HT1080 (cell line): ENCODE measurements at places on chromosomes 1 and 21.

DNA sequence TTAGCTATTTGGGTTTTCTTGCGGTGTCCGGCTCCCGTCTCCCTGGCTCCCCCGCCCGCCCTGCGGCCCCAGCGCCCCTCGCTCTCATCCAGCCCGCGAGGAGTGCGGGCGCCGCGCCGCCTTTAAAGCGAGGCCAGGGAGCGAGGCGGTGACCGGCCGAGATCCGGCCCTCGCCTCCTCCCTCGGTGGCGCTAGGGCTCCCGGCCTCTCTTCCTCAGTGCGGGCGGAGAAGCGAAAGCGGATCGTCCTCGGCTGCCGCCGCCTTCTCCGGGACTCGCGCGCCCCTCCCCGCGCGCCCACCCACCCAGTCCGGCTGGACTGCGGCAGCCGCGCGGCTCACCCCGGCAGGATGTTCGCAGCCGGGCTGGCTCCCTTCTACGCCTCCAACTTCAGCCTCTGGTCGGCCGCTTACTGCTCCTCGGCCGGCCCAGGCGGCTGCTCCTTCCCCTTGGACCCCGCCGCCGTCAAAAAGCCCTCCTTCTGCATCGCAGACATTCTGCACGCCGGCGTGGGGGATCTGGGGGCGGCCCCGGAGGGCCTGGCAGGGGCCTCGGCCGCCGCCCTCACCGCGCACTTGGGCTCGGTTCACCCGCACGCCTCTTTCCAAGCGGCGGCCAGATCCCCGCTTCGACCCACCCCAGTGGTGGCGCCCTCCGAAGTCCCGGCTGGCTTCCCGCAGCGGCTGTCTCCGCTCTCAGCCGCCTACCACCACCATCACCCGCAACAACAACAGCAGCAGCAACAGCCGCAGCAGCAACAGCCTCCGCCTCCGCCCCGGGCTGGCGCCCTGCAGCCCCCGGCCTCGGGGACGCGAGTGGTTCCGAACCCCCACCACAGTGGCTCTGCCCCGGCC, 492 bp downstream of the HLX start:
- DNase-seq = peak; percentile 45

- no peak for DNase-seq
Measured at GRCh38 chr1:110731529-110731928, 56.8 kb upstream of the KCNA3 start.

GRCh38 chr1:101148980-101149379, 87.8 kb upstream of the S1PR1 start:
- no peak for DNase-seq

DNA sequence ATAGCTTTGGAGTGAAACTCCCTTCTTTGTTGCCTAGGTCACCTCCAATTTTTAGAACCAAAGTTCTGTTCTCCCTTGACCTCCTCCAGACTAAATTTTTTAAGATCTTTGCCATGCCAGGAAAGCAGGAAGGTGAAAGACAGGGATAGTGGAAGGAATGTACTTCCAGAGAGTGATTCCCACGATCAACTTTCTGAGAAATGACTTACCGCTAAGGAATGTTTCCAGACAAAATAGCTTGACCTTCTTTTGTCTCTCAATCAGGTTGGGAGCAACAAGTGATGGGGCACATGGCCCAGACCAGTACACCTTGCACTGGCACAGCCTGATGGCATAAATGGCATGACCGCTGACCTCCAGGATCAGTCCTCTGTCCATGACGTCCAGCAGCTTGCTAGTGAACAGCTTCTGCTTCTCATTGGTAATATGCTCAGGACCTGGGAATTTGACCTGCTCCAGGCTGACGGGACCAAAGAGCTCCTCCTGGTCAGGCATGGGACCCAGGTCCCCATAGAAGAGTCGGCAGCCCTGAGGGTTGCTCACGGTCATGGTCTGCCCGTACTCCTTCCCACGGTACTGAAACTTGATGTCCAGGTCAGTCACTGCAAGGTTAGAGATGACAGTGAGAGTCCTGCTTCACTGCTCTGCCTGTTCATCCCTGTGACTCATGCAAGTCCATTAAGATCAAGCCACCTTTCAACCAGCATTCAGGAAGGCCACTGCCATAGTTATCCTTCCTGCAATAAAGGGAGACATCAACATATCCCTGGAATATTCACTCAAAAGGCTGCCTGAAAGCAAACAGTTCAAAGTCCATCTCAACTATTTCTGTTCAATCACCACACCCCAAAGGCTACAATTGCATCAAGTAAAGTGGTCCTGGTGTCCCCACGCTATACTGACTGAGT, 6.2 kb upstream of the C1orf74 start:
- DNase-seq = peak; percentile 76

GRCh38 chr1:19203440-19203839, 6.6 kb downstream of the UBR4 start:
- peak; percentile 75 for DNase-seq

GRCh38 chr1:36342426-36343185, 19.2 kb upstream of the EVA1B start:
- DNase-seq = peak; percentile 96

GRCh38 chr1:14347186-14347585, 251.3 kb upstream of the KAZN start:
- DNase-seq = no peak

- no peak for DNase-seq
Measured at GRCh38 chr1:211332036-211332616, 5.5 kb downstream of the TRAF5 start.

DNA sequence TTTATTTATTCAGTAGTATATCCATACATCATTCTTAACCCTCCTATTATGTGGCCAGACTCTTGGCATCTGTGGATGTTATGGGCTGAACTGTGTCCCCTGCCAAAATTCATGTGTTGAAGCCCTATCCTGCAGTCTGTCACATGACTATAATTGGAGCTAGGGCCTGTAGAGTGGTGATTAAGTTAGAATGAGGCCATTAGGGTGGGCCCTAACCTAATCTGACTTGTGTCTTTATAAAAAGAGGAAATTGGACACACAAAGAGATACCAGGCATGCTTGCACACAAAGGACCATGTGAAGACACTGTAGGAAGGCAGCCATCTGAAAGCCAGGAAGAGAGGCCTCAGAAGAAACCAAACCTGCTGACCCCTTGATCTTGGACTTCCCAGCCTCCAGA, 6.6 kb downstream of the ZMYND12 start:
- no peak for DNase-seq

- DNase-seq = peak; percentile 90
Measured at GRCh38 chr1:25182629-25183028, 49.7 kb downstream of the SYF2 start.

DNA sequence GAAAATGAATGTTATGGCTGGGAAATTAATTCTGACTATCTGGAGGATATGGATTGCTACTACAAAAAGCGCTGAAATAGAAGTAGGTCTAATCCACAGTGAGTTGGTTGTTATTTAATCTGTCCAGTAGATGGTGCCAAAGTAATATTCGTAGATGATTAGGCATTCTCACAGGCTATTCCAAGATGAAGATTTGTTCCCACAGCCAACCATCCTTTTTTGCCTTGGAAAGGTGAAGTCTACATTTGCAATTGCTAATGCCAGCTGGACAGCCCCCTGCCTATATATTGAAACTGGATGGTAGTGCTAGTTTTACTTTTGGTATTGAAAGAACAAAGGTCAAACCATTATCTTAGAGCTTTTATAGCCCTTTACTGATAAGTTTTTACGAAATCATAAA, 43.8 kb downstream of the RBM11 start:
- peak; percentile 37 for DNase-seq

- peak; percentile 32 for DNase-seq
Measured at GRCh38 chr1:193589597-193590040, 403.2 kb upstream of the B3GALT2 start.

GRCh38 chr21:36584980-36585940, 105.3 kb upstream of the CLDN14 start:
- no peak for DNase-seq

GRCh38 chr1:150221552-150221951, 14.4 kb downstream of the ANP32E start:
- no peak for DNase-seq

GRCh38 chr1:36520771-36521420, 38.2 kb upstream of the CSF3R start:
- DNase-seq = peak; percentile 24

- no peak for DNase-seq
Measured at GRCh38 chr1:38456531-38456876, 403.1 kb downstream of the RRAGC start.

- DNase-seq = no peak
Measured at GRCh38 chr21:17730782-17731181, 88.4 kb downstream of the C21orf91 start.

DNA sequence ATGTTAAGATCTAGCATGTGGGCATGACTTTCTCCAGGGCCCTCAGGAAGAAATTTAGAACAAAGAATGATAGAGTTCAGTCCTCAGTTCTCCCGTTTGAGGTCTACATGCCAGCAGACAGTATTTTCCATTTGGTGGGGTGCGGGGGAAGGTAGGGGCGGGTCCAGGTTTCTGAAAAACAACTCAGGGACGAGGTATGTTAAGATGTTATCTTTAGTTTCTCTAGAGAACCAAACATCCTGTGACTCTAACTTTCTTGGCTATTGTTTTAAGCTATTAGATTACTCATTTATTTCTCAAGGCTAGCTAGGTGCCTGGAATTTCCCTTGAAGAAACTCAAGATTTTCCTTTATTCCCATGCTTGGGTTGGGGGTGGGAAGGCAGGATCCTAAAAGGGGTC, 42.3 kb upstream of the SYT14 start:
- peak; percentile 90 for DNase-seq

DNA sequence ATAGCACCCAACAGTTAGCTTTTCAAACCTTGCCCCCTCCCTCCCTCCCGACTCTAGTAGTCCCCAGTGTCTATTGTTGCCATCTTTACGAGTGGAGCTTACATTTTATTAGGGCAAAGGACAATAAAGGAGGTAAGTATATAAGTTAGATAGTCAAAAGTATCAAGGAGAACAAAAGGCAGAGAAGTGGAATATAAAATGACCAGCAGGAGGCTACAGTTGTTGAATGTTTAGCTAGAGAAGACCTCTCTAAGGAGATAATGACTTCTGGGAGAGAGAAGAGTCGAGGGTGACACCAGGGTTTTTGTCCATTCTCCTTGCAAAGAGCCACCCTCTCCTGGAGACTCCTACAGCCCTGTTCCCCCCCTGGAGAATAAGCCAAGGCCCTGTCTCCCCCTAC, 48.7 kb downstream of the SYT6 start:
- no peak for DNase-seq

DNA sequence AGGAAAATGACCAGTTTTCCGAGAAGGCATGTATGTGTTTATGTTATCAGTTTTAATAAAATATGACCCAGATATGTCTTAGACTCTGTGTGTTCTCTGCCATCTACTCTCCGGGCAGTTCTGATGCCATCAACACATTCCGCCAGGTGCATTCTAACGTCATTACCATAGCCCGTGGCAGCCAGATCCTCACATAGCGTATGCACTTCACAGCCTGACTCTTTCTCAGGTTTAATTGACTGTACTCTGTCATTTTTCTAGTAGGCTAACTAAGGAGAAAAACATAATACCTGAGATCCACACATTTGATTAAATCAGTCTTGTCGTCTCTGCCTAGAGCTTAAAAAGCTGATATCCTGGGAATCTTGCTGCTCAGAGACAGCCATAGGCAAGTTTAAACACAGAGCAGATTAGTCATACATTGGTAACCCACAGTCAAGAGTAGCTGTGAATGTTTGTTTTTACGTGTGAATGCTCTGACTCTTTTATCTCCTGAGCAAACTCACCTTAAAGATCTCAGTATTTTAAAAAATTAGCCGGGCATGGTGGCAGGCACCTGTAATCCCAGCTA, 175.9 kb downstream of the GREM2 start:
- DNase-seq = peak; percentile 6

GRCh38 chr1:51549016-51549619, 30.1 kb upstream of the EPS15 start:
- peak; percentile 58 for DNase-seq

- peak; percentile 97 for DNase-seq
Measured at GRCh38 chr21:29342363-29342957, 43.7 kb downstream of the BACH1 start.

GRCh38 chr1:7145947-7146346, 360.7 kb downstream of the CAMTA1 start:
- no peak for DNase-seq

DNA sequence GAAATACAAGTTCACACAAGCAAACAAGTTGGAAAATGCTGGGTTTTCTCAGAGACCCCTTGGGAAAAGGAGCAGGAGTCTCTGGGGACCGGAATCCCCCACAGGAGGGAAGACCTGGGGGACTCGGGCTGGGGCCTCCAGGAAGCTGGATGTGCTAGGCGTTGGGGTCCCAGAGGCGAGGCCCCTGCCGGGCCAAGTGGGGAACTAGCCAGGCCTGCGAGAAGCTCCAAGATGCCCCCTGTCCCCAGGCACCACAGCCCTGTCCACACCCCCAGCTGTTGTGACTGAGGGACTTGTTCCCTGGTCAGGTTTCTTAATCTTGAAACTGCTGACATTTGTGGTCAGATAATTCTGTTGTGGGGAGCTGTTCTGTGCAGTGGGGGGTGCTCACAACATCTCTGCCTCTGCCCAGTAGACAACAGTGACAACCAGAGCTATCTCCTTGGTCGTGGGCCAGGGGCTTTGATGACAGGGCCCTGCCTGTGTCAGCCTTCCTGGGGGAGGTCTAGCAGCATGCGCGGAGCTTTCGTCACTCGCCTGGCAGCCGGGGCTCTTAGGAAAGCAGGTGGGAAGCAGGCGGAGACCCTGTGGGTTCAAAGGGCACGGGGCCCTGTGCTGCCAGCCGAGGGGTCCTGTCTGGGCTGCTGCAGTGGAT, 126.4 kb upstream of the ARHGEF16 start:
- no peak for DNase-seq

DNA sequence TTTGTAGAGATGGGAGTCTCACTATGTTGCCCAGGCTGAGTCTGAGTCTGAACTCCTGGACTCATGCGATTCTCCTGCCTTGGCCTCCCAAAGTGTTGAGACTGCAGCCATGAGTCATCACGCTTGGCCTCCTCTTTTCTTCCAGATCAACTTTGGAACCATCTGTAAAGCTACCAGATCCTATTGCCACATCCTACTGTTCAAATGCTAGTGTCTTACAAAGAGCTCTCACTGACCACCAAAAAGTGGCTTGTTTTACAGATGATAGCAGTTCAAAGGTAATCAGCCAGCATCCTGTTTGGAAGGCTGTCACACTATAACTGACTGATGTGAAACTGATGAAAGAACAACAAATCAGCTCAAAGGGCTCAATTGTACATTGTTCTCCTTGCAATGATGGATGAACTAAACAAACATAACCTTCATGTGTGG, 221.6 kb downstream of the AKT3 start:
- DNase-seq = peak; percentile 20
